ENCODE measurements at places on chromosomes 3 and 15.

DNA sequence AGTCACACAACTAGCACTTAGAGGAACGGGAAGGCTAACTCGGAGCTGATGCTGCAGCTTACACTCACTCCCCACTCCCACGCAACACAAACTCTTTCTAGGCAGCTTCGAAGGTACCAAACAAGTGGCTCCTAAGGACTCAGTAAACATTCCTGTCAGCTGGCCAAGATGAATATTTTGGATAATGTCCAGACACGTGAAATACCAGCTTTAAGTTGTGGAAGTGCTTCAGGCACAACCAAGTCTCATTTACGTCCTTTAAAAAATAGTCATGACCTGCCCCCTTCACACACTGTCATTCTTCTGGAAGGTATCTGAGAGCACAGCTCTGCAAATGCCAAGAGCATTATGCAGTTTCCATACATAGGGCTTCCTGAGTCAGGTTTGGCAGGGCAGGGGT, 1005.9 kb upstream of the CFAP20DC start:
- DNase-seq = no peak

DNA sequence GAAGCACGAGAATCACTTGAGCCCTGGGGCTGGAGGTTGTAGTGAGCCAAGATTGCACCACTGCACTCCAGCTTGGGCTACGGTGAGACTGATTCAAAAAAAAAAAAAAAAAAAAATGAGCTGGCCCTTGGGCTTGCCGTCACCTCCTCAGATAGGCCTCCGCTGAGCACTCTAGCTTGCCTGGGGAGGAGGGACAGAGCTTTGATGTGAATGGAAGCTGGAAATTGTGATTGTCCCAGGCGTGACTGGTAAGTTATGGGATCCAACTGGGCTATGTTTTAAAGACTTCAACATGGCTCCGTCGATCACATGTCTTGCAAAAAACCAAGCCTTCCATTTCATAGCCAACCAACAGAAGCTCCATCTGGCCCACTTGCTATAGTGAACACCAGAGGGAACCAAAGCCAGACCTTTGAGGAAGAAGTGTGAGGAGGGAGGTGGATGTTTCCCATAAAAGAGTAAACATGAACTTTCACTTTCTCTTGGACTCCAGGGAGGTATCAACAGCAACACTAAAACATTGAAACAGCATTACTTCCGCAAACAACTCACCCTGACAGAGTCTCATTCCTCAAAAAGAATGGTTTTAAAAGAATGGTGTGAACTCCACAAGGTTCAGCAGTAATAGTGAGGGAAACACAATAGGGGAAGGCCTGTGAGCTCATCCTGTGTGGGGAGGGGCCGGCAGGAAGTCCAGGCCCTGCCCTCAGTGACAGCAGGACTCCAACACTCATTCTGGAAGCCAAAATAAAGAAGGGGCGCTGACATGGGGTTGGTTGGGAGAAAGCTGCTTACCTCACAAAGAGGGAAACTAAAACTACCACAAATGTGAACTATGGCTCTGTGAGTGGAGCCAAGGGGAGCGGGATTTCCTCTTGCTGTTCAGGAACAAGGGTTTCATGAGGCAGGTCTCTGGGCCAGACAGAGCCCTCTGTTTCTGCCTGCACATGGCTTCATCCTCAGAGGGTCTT, 59.2 kb upstream of the IL12A start:
- DNase-seq = no peak

GRCh38 chr3:9730657-9731205, 804 bp upstream of the BRPF1 start:
- no peak for DNase-seq

- DNase-seq = no peak
These were observed 114.5 kb downstream of the CD47 start for GRCh38 chr3:107976202-107976800.

GRCh38 chr15:29018995-29019976, 133.5 kb downstream of the APBA2 start:
- DNase-seq = no peak

GRCh38 chr3:100008081-100008698, 106.1 kb downstream of the FILIP1L start:
- no peak for DNase-seq

DNA sequence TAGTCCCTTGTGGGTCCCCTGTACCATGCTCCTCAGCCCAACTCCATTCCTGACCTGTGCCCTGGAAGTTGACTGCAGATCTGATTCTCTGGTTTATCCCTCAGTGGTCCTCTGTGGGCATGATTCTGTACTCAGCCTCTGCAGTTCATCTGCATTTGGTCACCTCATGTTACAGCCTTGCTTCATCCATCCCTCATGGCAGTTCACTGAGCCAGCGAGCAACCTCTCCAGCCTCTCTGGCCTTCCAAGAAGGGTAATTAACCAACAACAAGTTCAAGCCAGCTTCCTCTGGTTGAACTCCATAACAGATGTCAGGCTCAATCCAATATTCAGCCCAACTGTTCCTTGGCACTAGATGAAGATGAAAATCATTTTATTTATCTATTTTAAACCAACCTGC, 509.5 kb downstream of the NTRK3 start:
- no peak for DNase-seq

DNA sequence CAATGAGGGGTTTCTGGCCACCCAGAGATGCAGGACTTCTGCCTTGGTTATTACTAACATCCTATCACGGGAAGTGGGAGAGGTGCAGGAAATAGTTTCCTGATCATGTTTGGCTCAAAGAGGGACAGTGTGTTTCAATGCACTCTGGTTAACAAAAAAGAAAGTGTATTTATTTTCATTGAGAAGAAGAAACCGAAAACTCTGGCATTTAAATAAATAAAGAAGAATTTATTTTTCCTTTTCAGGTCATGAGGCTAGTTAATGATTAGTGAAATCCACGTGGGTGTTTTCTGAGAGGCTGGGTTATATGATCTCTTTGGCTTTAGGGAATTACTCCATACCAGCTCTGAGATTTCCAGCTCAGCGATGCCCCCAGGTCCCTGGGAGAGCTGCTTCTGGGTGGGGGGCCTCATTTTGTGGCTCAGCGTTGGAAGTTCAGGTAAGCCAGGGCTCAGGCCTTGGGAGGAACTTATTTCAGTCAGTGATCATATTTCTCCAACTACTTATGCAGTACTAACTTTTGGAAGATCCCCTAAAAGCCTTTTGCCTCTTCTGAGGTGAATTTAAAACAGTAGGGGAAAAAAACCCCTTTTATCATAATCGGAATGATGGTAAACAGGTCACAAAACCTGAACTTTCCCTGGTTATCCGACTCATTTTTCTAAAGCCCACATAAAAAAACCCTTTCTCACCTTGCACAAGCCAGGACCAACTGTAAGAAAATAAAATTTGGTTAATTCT, at the start of gene PLA1A:
PLA1A (plus strand) TSS at position 338 of the 741 bp plus-strand sequence; CDS start at position 367, 29 bp downstream.
- no peak for DNase-seq

GRCh38 chr3:152257563-152258035, 11.1 kb upstream of the MBNL1 start:
- DNase-seq = no peak

DNA sequence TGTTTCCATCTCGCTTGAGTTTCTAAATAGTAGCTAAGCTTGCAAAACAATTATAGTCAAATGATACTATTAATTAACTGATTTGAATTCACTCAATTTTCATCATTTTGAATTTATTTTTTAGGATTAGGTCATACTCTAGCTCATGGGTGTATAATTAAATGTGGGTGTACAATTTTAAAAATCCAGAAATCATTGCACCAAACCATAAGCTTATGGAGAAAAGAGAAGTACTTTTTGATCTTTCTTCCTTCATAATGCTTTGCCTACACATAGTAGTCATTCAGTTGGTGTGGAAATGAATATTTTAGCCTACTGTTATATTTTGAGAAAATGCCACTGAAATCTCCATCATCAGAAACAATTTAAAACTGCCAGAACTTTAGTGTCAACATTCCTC, 175.1 kb downstream of the CD47 start:
- no peak for DNase-seq

- no peak for DNase-seq
These were observed 369.6 kb upstream of the AZI2 start for GRCh38 chr3:28718074-28718849.

- no peak for DNase-seq
These were observed 17.1 kb upstream of the MUC13 start for GRCh38 chr3:124951511-124952281.

- DNase-seq = no peak
These were observed 247.7 kb downstream of the AGBL1 start for GRCh38 chr15:86327230-86327865.

- DNase-seq = no peak
These were observed 1.6 kb downstream of the GP9 start for GRCh38 chr3:129061888-129062834.

DNA sequence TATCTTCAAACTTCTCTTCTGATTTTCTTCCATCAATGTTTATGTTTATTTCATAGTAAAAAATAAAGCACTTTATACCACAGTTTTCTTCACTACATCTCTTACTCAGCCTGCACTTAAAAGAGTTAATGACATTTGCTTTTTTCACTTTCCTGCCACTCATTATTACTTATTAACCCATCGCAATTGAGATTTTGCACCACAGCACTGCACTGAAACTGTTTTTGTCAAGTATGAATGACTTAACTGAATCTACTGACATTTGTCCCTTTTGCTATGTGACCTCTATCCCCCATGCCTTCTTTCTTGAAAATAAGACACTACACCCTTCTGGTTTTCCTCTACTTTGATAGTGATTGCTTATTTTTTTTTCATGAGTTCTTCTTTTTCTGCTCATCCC, 739.7 kb upstream of the DPPA4 start:
- no peak for DNase-seq

Measured in germinal center (tissue), 1 donor.